ENCODE measurements at places on chromosomes 16 and 17.
A peak's percentile ranks its signal among the peaks of the same experiment; 100 is the strongest.

DNA sequence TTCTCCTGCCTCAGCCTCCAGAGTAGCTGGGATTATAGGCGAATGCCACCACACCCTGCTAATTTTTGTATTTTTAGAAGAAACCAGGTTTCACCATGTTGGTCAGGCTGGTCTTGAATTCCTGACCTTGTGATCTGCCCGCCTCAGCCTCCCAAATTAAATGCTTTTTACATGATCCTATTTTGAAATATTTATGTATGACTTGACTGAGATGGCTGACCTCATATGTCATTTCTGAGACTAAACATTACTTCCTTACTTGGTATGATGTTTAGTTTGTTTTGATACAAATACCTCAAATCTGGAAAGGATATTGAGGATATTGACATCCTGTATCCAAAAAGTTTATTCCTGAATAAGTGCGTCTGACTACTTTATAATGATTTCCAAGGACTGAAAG lies 11.9 kb downstream of the CALCOCO2 start:
- no peak for DNase-seq

DNA sequence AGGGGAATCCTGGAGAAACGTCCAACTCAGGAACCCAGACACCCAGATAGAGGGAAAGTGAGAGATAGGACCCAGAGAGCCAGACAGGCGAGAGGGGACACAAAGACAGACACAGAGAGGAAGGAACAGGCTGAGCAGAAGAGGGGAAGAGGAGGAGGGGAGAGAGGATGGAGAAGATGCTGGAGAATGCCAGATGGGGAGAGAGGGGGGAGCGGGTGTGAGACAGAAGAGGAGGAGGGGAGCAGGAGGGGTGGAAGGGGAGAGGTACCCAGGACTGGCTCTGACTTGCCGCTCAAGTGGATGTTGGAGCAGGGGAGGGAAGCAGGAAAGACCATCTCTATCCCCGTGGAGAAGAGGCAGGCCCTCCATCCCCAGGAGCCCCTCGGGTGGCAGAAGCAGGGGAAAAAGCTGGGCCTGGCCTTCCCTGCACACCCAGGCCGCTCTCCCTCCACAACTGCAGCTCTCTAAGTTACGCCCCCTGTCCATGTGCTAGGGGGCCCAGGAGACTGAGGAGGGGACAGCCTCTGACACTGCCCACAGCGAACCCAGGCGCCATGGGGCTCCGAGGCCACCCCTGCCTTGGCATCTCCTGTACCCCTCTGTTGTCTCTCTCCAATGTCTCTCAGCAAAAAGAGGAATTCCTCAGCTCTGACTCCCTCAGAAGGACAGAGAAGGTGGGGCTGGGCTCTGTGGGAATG lies 4.8 kb downstream of the PPP1R9B start:
- DNase-seq = no peak

- DNase-seq = no peak
Measured at GRCh38 chr16:53692146-53692545, 11.5 kb downstream of the RPGRIP1L start.

- DNase-seq = peak; percentile 5
Measured at GRCh38 chr17:26962255-26963162, 331.4 kb upstream of the WSB1 start.

DNA sequence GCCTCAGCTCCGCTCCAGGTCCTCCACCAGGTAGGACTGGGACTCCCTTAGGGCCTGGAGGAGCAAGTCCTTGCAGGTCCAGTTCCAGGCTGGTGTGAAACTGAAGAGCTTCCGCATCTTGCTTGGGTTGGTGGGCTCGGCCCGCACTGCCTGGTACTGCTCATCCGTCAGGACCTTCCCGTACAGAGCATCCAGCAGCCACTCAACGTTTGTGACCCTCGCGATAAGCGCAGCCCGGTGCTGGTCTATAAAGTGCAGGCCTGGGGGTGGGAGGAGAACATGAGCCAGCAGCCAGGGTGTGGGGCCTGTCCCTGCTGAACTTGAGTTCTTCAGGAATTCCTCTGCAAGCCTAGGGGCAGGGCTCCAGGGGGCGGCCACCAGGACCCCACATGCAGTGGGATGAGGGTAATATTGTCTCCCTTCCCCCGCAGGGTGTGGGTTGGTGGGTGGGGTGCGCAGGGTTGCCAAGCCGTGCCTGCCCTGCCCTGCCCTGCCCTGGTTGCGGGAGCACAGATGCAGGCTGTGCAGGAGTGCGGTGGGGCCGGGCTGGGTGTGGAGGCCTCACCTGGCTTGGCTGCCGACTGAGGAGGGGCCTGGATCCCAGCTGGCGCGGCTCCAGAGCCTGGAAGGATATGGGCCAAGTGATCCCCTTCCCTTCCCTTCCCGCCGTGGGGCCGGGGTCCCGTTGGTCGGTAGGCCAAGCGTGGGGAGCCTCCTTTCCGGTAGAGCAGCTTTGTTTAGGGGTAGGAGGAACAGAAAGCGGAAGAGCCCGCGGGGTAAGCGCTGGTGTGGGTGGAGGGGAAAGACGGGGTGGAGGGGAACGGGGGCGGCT lies 762 bp downstream of the PYCARD start:
- no peak for DNase-seq

DNA sequence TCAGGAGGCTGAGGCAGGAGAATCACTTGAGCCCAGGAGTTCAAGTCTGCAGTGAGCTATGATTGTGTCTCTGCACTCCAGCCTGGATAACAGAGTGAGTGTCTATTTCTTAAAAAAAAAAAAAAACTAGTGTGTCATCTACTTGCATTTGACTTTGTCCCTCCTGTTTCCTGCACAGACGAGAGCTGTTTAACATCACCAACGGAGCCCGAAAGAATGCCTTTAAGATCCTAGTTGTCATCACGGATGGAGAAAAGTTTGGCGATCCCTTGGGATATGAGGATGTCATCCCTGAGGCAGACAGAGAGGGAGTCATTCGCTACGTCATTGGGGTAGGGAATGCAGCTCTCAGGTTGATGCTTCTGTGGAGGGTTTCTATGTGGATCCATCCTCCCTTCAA lies 13.4 kb downstream of the ITGAM start:
- no peak for DNase-seq

DNA sequence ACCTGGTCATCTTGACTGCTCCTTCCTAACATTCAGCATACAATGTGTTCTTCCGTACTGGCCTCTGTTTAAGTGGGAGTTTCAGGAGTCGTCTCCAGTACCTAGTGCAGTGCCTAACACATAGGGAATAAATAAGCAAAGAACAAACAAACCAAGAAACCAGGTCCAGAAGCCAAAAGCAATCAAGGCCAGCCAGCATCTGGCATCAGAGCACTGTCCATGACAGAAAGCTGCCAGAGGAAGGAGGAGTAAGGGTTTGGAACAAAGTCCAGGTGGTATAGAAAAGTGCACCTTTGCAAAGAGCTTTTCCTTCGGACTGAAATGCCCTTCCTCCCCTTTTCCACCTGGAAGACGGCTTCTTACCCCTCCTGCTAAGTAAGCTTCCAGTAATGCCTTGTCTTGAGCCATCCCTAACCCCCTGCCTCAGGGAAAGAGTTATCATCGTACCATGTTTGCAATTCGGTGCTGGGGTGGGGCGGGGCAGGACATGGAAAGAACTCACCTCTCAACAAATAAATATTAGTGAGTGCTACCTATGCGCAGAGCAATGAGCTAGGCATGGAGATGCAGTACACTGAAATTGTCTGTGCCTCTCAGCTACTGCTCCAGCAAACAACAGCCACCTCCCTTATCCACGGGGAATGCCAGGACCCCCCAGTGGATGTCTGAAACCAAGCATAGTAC lies 47.6 kb downstream of the C17orf67 start:
- DNase-seq = no peak

DNA sequence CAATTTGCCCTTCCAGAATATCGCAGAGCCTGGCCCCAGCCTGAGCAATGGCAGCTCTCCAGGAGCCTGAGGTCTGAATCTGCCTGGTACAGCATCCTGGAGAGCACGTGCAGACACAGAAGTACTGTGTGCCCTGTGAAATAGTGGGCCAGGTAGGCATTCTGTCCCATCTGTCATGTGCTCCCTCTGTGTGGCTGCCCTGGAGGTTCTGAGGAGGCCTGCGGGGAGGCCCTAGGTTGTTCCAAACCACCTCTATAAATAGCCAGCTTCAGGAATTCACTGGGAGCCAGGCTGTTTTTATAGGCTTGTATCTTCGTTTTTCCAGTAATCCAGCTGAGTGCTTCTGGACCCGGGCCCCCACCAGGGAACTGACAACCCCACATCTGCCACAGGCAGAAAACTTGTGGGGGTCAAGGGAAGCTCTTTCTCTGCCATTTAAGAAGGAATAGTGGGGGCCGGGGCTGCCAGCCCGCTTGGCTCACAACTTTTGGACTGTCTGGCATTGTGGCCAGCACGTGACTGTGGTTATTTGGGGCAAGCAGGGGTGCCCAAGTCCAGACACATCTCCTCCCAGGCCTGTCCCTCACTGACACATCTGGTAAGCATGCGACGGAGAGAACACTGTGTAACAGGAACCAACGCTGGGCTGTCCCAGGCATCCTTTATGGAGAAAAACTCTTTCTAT lies 356.3 kb upstream of the TNRC6C start:
- DNase-seq = no peak

DNA sequence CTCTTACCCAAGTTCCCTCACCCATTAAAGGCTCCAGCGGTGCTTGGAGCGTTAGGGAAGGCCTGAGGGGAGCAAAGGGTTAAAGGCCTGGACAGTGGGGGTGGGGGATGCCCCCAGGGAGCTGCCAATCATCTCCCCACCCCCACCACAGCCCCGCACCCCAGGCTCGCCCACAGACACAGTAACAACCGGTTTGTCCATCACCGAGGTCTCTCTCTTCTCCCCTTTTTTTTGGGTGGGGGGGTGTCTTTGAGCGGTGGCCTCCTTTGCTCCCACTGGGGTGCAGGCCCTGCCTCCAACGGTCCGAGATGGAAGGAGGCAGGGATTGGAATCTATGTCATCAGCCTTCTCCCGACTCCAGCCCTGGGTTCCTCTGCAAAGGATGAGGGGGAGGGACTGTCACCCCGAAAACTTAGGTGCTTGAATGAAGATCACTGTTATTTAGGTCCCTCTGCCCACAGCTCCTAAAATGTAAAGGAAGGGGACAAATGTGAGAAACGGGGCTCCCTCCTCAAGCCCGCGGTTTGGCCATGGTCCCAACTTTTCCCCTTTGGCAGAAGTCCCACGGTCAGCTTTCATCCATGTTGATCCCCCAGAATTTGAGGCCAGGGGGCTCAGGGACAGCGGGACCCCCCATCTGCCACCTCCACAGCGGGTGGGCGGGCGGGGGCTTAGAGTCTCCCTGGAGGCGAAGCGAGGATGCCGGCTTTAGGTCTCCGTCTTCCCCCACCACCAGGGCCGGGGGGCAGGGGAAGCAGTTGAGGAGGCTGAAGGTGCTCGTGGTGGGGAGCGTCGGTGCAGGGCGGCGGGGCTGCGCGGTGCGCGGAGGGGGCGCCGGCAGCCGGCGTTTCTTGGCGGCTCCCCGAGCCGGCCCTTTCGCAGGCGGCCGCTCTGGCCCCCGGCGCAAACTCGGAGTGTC lies 1.7 kb downstream of the EPOP start:
- no peak for DNase-seq

DNA sequence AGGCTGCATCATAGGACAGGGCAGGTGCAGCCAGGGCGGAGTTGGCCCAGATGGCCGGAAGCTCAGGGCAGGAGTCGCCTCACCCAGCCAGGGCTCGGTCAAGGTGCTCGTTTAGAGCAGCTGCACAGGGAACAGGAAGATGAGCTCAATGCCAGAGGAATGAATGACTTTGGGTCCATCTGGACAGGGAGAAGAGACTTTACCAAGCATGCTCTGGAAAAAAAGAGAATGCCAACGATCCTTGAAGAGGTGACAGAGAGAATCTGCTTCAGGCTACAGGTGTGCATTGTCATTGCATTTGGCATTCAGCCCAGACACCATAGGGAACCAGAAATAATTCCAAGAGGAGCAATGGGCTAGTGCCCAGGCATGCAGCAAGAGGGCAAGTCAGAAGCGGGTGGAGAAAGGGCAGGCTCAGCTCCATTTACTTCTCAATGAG lies 6.7 kb upstream of the MPP3 start:
- DNase-seq = no peak

- no peak for DNase-seq
Measured at GRCh38 chr17:17810084-17810894, 26.5 kb downstream of the SREBF1 start.

- DNase-seq = no peak
Measured at GRCh38 chr17:47315451-47316266, 8.1 kb upstream of the EFCAB13 start.

DNA sequence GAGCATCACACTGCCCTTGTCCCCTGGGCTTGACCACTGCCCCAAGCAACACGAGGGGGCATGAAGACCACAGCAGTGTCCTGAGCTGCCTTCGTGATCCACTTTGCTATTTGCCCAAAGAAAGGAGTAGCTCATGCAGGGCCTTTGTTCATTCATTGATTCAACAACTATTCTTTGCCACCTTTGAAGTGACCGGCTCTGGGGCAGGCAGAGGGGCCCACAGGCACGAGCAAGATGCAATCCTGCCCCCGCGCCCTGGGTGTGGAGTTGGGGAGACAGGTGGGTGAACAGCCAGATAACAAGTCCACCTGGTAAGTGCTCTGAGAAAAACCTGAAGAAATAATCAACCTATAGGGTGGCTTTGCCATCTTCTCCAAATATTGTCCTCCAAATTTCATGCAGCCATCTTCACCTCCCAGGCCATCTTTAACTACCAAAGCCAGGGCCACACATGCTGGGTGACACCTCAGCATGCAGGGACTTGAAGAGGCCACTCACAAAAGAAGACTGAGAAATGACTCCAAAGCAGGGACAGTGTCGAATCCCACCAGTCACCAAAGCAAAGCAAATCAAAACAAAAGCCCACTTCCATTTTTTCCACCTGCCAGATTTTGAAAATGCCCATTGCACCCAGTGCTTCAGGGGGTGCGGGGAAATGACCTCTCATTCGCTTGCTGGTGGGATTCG lies 18.2 kb upstream of the RBFOX3 start:
- no peak for DNase-seq

DNA sequence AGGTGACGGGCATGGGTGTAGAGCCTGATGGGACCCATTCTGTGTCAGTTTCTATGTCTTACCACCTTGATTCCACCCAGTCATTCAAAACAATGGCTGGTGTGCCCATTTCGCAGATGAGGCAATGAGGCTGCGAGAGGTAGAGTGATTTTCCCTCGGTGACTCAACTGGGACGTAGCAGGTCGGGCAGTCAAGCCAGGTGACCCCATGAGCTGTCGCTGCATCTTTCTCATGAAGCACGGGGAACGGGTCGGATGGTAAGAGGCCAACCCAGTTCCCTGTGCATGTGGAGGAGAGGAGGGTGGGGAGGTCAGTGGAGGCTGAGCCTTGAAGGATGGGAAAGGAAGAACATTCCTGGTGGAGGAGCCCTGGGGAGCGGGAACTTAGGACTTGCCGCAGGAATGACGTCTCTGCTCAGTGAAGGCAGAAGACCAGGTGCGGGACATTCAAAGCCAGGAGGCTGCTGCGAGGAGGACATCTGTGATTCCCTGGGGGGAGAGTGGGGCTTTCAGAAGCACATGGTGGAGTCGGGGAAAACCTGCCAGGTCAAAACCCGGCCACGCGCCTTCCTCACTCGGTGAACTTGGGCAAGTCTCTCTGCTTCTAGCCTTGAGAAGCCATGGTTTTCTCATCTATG lies 1.1 kb downstream of the IL21R start:
- DNase-seq = no peak

DNA sequence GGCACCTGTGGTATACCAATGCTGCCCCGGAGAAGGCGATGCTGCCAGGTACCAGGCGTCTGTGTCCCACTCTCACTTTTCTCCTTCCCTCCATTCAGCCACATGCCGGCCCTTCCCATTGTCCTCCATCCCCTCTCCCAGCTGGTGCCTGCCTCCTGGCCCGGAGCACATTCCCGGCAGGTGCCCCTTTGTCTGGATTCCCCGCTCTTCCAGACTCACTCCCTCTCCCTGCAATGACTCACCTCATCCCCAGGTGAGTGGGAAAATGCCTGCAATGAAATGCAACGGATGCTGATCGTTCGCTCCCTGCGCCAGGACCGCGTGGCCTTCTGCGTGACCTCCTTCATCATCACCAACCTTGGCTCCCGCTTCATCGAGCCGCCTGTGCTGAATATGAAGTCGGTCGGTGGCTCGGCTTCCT lies 10.4 kb upstream of the KDM6B start:
- DNase-seq = no peak

All from NT2/D1 (cell line).